NCI-H1092 (cell line): ENCODE measurements at places on chromosomes 5 and 9.
A peak's percentile ranks its signal among the peaks of the same experiment; 100 is the strongest.

DNA sequence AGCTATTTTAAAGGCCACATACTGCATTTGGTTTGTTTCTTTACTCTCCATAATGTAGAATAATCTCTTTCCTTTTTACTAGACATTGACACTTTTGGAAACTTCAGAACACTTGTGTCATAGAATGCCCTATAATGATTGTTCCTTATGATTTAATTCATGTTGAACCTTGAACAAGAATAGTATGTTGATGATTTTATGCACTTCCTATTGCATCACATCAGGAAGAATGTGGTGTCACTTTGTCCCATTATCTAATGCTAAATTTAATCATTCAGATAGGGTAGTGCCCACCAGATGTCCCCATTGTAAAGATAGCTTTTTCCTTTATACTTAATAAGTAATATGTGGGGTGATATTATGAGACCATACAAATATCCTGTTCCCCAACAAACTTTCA, 19.4 kb upstream of the DEPDC1B start:
- DNase-seq = no peak

DNA sequence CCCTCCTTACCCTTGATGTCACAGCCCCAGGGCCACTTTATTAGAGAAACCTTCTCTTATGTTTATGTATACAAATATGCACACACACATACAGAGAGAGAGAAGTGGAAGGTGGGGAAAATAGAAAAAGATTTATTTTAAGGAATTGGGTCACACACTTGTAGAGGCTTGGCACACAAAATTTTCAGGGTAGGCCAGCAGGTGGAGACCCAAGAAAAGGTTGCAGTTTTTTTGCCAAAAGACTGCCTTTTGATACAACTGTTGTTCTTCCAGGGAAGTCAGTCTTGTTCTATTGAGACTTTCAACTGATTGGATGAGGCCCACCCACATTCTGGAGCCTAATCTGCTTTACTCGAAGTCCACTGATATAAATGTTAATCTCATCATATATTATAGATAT, 131.1 kb upstream of the PPP1R2B start:
- DNase-seq = no peak

DNA sequence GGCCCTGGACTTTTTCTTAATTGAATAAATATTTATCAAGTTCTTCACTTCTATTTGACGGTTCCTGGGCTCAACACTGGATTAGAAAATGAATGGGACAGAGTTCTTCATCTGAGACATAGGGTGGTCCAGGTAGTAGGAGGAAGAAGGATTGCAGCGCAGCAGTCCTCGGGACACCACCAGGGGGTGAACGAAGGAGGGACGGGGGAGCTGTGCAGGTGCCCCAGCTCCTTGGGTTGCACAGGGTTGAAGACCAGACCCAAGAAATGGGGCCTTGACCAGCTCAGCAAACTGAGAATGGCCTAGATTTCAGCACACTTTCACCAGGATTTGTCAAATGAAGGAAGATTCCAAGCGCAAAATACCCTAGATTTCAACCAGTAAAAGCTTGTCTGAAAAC, 29.5 kb downstream of the ABL1 start:
- DNase-seq = no peak

GRCh38 chr5:147750065-147750464, 32.5 kb downstream of the JAKMIP2 start:
- no peak for DNase-seq

DNA sequence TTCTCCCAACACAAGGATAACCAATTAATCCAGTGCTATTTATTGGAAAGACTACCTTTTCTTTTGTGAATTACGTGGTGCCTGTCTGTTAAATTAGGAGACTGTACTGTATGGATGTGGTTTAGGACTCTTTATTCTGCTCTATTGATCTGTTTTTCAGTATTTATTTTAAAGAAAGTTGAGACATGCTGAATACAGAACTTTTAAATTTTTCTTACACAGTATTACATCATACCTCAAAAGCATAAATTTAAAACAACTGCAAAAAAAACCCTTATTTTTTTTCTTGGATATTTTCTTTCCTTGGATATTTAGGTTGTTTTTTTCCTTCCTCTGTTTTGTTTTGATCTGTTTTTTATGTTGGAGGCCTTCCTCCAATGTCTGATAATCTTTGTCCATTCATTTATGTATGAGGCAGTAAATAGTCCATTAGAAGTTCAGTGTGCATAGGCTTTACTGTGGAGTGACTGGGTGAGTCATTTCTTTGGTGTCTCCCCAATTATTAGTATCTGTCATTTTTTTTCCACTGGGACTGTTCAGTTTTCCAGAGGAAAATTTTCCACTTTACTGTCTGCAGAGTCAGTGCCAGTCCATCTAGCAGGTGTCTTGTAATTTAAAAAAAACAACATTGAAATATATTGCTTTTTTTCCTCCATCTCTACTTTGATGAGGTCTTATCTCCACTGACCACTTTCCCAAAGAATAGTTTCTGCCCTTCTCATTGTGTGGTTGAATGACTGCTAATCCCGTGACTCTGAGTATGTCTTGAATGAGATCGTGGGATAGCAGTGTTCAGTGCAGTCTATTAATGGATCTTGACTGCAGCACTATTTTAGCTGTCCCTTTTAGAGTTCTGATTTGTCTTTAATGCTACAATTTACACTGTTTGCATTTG, 15.2 kb downstream of the CYSTM1 start:
- DNase-seq = no peak

DNA sequence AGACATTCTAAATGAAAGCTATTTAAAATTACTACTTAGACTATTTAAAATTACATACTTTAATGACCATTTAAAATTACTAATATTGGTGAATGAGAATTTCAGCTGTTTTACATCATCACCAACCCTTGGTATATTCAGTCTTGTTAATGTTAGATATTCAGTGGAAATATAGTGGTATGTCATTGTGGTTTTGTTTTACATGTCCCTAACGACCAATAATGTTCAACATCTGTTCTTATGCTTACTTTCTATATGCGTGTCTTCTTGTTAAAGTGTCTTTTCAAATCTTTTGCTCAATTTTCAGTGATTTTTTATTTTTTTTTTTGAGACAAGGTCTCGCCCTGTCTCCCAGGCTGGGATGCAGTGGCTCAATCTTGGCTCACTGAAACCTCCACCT, 279.3 kb upstream of the TARS1 start:
- DNase-seq = no peak

DNA sequence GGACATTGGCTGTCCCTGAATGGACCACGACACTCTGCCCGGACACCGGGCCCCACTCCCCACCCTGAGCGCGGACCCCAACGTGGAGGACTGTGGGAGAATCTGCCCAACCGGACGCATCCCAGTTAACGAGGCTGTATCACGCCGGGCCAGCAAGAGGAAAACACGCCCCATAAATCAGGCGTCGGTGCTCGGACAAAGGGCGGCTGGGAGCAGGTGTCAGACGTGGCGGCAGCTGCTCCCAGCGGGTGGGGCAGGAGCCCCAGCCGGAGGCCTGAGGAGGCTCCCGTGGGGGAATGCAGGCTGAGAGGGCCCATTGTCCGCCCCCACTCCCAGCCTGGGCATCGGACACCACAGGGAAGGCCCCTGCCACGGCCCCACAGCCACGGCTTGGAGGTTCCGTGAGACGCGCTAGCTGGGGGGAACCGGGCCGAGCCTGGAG, 19.2 kb downstream of the NOTCH1 start:
- DNase-seq = peak; percentile 61

DNA sequence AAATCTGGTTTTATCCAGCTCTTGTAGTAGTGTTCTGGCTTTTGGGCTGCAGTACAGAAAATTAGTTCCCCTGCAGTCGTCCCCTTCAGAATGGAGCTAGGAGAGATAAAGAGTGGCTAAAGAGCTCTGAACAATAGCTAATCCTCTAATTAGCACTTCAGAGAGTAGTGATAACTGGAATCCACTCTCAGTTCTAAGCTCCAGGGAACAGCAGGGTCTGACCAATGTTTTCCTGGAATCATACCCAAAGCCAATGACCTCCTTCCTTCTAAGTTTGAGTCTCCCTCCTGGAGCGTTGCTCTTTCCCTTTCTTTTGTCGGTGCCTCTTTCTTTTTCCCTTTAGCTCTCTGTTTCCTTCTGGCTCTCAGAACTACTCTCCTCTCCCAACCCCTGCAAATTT, 47.4 kb downstream of the MFAP3 start:
- no peak for DNase-seq

- peak; percentile 80 for DNase-seq
These were observed 34.8 kb downstream of the LSM11 start for GRCh38 chr5:157778121-157778805.

DNA sequence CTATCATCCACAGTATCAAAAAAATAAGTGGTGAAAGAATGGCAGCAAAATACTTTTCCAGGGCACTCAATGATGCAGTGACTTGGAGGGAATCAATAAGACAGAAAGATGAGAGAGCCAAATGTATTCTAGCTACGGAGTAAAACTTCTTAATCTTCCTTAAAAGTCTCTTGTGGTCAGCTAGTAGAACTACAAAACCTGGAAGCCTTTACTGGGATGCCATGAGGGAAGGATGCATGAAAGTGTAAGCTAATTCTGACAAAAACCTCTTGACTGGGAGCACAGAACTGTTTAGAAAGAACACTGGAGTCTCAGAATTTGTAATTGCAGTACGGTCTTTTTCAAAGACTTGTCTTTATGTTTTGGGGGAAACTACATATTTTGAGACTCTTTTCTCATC, 432.8 kb upstream of the PTPRD start:
- no peak for DNase-seq

- DNase-seq = peak; percentile 2
These were observed 424.7 kb downstream of the RAB3C start for GRCh38 chr5:59007460-59008063.

- no peak for DNase-seq
These were observed 26.2 kb downstream of the NREP start for GRCh38 chr5:111730659-111731382.

- no peak for DNase-seq
These were observed 2.6 kb downstream of the SPARC start for GRCh38 chr5:151683986-151684588.

DNA sequence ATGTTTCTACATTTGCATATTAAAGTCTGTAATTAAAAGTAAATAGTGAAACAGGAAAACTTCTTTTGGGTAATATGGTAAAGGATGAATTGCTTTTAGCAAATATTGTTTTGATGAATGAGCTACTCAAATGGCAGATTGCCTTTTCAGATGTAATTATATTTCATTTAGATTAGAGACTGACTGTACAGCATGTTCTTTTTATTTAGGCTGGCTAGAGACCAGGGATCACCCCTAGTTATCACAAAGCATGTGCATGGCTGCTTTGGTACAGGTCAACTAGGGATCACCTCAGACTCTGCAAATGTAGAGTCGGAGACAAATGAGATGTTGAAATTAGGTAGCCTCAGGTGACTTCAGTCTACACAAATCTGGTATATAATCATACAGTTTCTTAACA, 214.9 kb upstream of the SEMA6A start:
- no peak for DNase-seq

DNA sequence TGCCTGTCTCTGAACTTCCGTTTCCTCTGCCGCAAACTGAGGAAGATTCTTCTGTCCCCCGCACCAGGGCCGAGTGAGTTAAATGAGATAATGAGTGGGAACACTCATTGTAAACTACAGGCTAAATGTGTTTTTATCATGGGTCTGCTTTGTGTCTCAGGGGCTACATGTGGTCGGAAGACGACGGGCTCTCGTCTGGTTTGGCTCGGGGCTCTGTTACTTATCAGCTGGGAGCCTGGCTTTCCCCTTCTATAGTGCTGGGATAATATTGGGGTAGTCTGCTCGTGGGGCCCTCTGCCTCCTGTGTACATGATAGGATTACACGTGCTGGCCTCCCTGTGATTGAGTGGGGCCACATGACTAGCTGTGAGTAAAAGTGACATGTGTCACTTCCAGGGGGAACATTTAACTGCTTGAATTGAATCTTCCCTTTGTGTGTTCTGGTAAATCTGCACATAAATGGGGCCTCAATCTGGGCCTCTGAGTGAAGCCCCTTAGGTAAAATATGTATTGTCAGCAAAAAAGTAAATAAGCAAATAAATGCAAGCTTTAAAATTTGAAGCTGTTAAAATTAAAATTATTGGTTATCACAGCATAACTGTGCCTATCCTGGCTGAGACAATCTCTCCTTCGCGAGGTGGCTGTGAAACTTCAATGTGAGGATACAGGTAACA, 86.9 kb upstream of the SH3PXD2B start:
- no peak for DNase-seq

GRCh38 chr9:76159293-76159926, 234.8 kb downstream of the RFK start:
- DNase-seq = no peak

DNA sequence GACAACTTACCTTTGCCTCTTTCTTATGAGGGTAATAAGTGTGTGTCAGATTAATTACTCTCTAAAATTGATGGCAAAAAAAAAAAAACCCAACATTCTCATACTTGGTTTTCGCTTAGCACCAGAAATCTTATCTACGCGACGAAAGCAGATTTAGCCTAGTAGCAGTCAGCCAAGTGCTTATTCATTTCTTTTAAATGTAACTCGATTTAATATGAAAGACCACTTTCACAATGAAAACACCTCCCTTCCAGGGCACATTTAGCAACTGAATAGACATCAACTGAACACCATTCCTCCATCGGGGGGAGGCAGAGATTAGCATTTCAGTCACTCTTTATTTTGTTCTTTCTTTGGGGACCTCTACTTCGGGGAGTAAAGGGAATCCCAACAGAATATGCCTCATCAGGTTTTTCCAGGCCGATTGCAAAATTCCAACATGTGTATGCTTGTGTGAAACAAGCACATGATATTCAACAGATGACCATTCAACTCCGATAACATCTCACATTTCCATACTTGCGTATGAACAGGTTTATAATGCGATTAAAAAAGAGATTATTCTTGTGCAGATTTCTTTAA, 124.1 kb upstream of the RETREG1 start:
- no peak for DNase-seq

DNA sequence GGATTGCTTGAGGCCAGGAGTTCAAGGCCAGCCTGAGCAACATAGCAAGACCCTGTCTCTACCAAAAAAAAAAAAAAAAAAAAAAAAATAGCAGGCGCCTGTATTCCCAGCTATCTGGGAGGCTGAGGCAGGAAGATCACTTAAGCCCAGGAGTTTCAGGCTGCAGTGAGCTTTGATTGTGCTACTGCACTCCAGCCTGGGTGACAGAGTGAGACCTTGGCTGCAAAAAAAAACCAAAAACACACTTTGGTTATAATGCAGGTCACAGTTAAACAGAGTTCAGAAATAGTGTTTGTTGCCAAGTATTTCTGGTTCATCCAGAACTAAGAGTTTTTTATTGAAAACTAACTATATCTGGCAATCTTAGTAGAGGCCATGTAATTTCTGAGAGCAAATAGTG, 24.1 kb upstream of the IL6ST start:
- DNase-seq = no peak

- no peak for DNase-seq
These were observed 5.2 kb downstream of the WHRN start for GRCh38 chr9:114499941-114500696.

DNA sequence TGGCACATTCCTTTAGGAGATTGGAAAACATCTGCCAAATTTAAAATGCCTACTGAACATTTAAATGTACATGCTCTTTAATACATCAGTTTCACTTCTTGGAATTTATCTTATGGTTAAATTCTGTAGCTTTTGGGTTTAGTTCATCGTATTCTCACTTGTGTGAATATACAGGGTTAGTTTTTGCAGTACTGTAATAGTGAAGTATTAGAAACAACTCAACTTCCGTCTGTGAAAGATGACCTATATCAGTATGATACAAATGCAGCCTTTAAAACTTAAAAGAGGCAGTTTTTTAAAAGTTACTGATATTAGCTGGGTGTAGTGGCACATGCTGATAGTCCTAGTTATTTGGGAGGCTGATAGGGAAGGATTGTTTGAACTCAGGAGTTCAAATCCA, 57.2 kb downstream of the CDC42SE2 start:
- no peak for DNase-seq
